Liver (tissue), 10 donors: ENCODE measurements at places on chromosomes 16 and 17.
A peak's percentile ranks its signal among the peaks of the same experiment; 100 is the strongest.

- no peak for DNase-seq
These were observed 207.5 kb downstream of the CDH13 start for GRCh38 chr16:82834151-82834815.

DNA sequence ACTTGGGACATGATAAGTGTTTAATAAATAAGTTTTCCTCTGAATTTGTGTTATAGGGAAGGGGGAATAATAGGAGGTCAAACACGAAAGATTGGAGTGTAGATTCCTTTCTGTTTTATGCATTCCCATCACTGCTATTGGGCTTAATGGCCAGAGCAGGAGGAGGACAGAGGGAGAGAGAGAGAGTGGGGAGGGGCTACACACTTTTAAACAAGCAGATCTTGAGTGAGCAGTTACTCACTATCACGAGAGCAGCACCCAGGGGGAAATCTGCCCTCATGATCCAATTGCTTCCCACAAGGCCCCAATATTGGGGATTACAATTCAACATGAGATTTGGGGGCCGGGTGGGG is 505.0 kb downstream of the GRIN2A start:
- no peak for DNase-seq

DNA sequence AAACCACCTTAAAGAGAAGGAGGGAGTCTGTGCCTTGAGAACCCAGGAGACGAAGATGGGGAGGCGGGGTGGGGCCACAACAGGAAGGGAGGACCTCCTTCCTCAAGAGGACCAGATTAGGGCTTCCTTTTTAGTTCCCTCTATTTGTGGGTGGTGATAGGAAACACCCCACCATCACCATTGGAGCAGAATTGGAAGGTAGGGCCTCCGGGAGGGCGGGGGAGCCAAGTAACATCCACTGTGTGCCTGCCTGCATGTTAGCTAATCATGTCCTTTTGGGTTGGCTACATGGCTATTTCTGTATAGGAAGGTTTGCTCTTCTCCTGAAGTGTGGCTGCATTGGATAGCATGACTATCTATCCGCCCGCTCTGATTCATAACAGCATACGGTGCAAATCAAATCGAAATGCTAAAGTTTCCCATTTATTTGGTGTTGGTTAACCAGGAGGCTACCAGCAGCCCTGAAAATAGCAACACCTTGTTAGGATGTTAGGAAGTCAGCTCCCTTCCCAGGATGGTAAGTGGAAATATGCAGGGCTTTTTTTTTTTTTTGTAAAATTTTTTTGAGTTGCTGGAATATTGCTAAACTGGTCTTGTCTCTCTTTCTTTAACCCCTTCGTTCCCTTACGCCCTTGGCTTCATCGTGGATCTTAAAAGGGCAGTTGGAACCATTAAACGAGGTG is 4.2 kb downstream of the SYT17 start:
- DNase-seq = no peak

- no peak for DNase-seq
These were observed 5.1 kb upstream of the TRIM25 start for GRCh38 chr17:56918916-56919315.

DNA sequence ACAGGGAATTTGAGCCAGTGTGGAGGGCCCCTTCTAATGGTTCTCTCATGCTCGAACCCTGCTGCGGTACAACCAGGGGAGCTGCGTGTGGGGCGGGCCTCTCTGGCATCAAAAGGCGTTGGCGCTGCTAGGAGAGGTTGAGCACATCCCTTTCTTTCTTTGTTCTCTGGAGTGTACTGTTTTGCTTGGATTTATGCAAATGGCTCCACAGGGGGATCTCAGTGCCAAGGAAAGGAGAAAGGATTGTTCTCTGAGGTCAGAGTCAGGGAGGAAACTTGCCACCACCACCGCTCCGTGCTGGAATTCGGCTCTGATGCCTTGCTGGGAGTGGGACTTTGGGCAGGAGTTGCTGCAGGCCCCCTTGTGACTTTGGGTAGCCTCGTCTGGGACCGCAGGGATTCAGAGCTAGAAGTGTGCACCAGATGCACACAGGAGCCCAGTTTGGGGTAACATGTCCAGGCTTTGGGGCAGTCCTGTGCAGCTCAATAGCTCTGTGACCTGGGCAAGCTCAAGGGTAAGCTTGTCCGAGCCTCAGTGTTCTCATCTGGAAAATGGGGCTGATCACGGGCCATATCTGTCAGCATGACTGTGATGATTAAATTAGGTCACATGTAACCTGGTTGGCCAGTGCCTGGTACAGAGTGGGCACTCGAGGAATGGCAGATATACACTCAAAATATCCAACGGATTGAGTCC is 353.0 kb upstream of the EEF2KMT start:
- no peak for DNase-seq

- DNase-seq = peak; percentile 34
These were observed 11.2 kb downstream of the HAGH start for GRCh38 chr16:1815461-1815860.

DNA sequence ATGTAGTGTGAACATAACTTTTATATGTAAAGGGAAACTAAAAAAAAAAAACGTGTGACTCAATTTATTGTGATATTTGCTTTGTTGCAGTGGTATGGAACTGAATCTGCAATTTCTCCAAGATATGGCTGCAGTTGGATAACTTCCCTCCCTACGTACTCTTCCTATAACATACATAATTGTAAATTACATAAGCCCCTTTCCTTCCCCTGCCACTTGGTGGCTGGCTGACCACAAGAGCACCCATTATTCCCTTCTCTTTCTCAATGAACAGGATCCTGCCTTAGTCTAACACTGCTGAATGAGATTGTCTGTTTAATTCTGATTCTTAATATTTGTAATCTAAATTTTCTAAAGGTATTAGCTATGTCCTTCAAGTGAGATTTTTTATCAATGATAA is 27.8 kb downstream of the CCL4 start:
- DNase-seq = no peak
